Activated CD4-positive, alpha-beta T cell treated with anti-CD3 and anti-CD28 coated beads, Interleukin-10, Interleukin-2, amounts not matched to agents 100 ng/mL and 50 ng/mL, durations not matched to agents 16 hours and 8 hours (primary cell): ENCODE measurements at places on chromosomes 3 and 15.

DNA sequence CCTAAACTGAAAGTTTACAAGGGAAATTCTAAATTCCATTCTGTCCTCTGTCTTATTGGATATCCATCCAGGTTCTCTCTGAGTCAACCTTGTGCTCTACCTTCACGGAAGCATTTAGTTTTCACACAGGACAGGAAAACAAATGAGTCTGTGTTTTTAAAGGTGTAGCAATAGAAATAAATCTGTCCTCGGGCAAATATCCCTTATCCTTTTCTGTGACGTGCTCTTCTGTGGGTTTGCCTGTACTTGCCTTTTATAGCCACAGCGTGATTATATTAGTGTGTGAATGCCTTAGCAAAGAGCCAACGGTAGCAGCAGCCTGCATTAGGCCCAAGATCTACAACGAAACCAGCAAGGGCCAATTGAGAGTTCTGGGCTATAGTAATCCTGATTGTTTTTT, 127.2 kb upstream of the PLSCR5 start:
- no peak for DNase-seq

DNA sequence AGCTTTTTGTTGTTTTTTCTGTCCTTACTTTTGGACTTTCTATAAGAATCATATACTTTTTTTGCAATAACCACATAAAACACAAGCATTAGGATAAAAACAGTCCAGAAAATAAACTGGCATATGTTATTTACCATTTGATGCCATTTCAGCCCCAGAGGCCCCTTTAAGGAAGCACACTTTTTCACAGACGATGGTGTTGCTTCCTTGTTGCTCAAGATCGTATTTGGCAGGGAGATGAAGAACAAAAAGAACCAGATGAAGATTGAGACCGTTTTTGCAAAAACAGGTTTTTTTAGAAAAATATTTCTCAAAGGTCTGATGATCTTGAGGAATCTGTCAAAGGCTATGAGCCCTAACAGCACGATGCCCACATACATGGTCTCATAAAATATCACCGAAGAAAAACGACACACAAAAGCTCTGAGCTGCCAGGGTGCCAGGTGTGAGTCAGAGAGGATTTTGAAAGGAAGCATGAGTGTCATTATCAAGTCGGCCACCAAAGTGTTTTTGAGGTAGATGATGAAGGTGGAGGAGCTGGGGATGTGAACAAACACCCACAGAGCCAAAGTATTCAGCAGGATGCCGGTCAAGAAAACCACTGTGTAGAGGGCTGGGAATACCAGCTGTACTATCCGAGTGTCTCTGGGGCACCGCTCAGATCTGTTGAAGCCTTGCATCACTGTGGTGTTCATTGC, 902 bp downstream of the P2RY13 start:
- DNase-seq, result peak; percentile 59

GRCh38 chr3:128273109-128273840, 120.0 kb downstream of the EEFSEC start:
- no peak for DNase-seq

DNA sequence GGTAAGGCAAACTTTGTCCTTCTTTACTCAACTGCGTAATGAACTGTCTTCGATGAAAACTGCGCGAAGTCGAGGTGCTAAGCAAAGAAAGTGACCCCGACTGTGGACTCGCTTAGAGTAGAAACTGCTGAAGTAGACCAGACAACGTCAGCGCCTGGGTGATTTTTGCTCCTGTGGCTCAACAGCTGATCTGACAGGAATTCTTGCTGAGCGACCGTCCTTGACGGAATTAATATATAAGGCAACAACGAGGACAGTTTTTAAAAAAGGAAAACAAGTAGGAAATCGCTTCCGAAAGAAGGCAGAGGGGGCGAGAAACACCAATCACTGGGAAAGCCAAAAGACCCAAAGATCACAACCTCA, 541 bp downstream of the RPS27L start:
- DNase-seq, result no peak

- DNase-seq, result no peak
Measured at GRCh38 chr3:125634336-125634950, 39.1 kb upstream of the OSBPL11 start.

DNA sequence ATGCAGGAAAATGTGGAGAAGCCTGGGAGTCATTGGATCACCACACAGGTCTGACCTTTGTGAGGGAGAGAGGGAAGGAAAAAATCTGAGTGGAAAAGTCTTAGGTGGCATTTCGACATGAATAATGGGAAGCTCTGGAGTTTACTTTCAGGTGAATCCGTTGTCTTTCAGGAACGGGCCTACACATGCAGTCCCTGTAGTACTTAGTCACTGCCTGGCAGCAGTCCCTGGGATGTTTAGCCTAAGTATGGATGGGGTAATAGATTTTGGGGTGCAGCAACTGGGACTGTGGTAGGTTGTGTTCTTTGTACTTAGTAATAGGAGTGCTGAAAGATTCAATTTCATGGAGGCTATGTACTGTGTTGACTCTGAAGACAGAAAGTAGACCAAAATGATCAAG, 227.5 kb upstream of the EPHA3 start:
- DNase-seq, result no peak

- no peak for DNase-seq
Measured at GRCh38 chr3:151300539-151300938, 16.1 kb downstream of the GPR87 start.

GRCh38 chr3:15781637-15782402, 16.0 kb downstream of the ANKRD28 start:
- DNase-seq, result no peak

DNA sequence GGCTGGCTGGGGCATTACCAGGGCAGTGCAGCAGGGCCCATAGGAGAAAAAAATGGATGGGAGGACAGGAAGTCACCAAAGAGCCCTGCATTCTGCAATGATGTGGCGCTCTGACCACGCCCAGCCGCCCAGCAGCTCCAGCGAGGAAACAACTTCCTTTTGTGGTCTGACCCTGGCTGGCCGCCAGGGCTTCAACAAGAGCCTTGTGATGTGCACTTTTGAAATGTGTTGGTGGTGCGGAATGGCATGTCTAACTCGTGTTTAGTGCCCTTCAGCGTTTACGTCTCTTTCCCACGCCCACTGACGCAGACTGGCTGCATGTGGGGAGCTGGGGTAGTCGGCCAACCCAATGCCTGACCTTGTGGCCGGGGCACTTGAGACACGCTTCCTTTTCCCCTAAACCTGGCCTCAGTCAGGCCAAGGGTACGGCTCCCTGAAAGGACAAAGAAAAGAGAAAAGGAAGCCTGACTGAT, 81.9 kb upstream of the CTNNB1 start:
- DNase-seq, result peak; percentile 88

GRCh38 chr15:89150287-89150686, 62.0 kb downstream of the ABHD2 start:
- no peak for DNase-seq

DNA sequence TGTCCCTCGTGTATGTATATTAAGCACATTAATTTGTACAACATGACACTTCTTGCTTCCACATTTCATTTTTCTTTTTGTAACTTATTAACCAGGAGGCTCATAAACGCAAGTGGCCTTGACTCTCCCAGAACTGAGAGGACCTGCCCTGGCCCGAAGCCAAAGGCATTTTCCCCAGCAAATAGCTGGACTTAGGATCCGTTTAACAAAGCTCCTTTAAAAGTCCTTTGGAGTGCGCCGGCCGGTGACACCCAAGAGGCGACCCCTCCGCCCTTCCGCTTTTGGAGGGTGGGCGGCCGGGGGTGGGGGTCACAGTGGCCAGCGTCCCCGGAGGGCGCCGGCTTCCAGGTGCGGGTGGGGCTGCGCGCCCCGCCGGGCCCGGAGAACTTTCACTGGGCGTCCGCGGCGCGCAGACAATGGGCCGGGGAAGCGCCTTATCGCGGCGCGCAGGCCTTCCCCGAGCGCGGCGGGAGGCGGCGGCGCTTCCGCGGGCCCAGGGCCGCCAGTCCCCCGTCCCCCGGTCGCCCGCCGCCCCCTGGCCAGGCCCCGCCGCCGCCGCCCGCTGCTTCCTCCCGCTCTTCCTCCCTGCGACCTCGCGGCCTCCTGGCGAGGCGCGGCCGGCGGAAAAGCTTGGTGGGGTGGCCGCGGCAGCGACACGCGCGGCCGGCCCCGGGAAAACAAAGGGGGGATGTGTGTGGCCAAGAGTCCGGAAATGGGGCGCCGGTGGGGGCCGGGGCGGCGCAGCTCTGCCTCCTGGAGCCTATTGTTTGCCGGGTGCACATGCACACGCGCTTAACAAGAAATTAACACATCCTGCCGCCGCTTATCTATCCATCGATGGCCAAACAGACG, 613.4 kb downstream of the MCTP2 start:
- peak; percentile 0 for DNase-seq

- no peak for DNase-seq
Measured at GRCh38 chr3:29521293-29521692, 240.4 kb downstream of the RBMS3 start.

GRCh38 chr3:59609657-59610348, 560.0 kb upstream of the CFAP20DC start:
- no peak for DNase-seq

GRCh38 chr3:86960550-86960949, 30.4 kb downstream of the VGLL3 start:
- no peak for DNase-seq

DNA sequence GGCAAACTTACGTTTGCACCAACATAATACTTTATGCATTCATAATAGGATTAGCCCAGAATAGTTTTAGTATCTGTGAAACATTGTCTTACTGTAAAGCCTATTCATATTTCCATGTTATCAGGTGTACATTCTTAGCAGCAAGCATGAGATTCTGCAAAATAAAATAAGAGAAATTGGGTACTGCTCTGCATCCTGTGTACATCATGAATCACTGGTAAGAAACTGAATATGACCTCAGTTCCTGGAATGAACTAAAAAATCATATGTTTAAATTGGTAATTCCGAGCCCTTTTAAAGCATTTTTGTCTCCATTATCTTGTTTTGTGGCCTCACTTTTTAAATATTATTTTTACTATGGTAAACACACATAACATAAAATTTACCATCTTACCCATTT, 605.1 kb downstream of the ROBO1 start:
- no peak for DNase-seq

- peak; percentile 23 for DNase-seq
Measured at GRCh38 chr3:40969756-40970466, 229.4 kb upstream of the CTNNB1 start.

GRCh38 chr3:73418681-73419080, 206.1 kb downstream of the PDZRN3 start:
- no peak for DNase-seq

- peak; percentile 69 for DNase-seq
Measured at GRCh38 chr15:79965846-79966630, 5.0 kb downstream of the BCL2A1 start.

GRCh38 chr3:124078953-124079911, 87.3 kb upstream of the ROPN1 start:
- peak; percentile 47 for DNase-seq

DNA sequence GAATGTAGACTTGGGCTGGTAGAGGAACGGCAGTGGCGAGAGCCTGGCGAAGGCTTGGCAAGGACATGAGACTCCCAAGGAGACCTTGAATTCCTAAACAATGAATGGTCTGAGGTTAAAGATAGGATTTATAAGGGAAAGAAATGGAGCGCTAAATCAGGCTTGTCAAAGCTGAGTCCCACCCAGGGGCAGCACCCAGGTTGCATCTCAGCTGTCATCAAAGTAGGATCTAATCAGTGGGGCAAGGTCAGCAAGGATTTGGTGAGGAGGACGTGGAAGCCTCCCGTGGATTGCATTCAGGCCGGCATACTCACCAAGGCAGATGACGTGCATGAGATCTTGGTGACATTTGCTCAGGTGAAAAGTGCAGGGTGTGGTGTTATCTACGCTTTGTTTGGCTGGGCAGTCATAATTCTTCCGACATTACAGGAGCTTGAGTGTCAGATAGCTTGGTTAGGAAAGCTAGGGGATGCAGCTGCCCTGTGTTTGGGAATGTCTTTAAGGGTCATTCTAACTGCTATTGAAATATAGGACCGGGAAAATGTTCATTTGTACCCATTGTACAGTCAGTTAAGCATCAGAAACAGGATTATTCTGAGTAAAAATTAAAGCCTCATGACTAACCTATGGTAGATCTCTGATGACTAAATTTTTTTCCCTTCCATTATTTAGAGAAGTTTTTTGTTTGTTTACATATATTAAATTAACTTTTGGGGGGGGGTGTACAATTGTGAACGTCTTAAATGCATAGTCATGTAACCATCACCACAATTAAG, 99.4 kb upstream of the TSC22D2 start:
- no peak for DNase-seq

- DNase-seq, result no peak
Measured at GRCh38 chr15:92579931-92580470, 75.6 kb downstream of the FAM174B start.

- DNase-seq, result peak; percentile 56
Measured at GRCh38 chr3:46912986-46913385, 35.5 kb downstream of the PTH1R start.

DNA sequence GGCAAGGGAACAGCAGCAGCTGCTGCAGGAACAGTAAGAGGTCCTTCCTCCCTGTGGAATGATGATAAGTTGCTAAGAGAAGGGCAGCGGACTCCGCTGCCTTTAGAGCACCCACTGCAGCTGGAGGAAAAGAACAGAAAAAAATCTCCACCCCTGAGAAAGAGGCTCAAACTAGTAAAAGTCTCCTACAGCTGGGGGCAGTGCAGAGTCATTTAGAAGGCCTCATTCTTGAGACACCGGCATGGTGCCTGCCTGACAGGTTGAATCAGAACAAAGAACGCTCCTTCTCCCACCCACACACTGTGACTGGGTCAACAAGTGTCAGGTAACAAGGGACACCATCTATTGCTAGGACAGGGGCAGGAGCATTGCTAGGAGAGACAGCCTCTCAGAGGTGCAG, 188.4 kb downstream of the ABHD5 start:
- peak; percentile 2 for DNase-seq

GRCh38 chr3:44825264-44825925, 36.3 kb upstream of the TMEM42 start:
- DNase-seq, result no peak

DNA sequence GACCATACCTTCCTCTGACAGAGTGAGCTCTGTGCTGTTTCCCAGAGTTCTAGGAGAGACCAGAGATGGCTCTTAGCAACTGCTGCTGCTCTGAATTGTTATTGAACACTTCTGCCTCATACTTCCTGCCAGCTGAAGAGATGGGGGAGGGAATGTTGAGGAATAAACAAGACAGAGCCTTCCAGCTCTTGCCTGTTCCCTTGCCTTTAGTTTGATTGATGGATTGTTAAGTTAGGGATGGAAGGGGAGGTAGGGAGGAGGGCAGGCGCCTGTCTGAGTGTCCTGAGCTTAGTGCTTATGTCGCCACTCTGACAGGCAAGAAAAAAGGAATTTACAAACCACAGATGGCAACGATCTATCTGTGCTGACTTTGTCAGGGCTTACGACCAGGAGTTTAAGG, 42.8 kb downstream of the ZNF609 start:
- peak; percentile 6 for DNase-seq

- DNase-seq, result no peak
Measured at GRCh38 chr3:6542795-6543194, 318.1 kb upstream of the GRM7 start.

DNA sequence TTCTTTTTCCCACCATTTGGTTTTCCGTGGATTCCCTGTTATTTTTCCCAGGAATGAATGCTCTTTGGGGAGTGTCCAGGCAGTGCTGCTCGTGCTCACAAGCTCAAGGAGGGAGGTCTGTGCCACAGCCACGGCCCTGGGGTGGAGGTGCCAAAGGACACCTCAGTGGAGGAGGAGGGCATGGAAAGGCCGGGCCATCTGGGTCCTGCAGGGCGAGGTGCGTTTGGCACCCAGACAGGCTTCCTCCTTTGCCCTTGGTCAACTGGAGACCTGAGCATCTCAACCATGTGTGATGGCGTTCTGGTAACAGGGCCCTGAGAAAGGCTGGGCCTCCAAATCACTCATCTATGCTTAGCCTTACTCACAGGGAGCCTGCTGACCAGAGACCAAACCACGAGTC, 25.4 kb downstream of the KY start:
- DNase-seq, result no peak

- DNase-seq, result no peak
Measured at GRCh38 chr15:41966414-41966812, 5.9 kb downstream of the EHD4 start.
